ENCODE measurements at places on chromosomes 4 and X. TPM values are rescaled to one million over a fixed set of nuclear protein-coding genes. Genes with fewer than 3 reads are reported as not detected.

The INTU gene
- total RNA-seq = 18.5 TPM

- DNase-seq = no peak
Measured at GRCh38 chrX:10208281-10208856, 51.6 kb downstream of the CLCN4 start.

DNA sequence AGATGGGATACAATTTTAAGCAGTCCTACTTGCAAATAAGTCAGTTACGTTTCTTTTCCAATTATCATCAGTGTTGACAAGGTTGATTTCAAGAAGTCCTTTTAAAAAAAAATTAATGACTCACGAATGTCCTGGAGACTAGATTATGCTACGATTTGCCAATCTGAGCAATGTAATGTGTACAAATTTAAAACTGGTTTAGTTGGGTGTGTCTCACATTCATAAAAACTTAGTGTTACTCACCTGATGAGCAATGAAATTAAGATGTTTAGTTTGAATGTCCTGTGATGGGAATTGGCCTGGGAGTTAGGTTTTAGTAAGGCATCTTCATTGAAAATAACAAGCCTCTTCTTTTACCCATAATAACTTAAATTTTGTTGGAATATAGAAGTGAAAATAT is 136.7 kb upstream of the POF1B start:
- no peak for DNase-seq

DNA sequence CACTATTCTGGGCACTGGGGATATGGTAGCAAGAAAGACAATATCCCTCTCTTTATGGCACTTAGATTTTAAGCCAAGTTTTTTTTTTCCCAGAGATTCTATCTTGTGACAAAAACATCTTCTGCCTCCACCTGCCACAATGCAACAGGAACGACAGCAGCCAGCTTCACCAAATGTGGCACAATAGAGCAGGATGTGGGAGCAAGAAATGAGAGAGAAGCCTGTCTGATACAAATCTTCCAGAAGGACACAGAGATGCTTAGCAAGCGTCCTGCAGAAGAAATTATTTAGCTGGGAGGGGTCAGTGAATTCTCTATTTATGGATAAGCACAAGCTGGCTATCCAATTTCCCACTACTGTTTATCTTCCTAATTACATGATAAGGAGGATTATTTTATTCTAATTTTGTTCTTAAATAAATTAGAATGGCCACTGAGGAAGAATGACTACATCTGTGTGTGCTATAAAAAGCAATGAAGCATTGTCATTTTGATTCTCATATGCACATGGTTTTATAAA is 27.1 kb upstream of the ZNF330 start:
- DNase-seq = no peak

The CT45A2 gene
- total RNA-seq = not detected

GRCh38 chrX:120604361-120604782 is 471 bp downstream of the MCTS1 start:
- no peak for DNase-seq

DNA sequence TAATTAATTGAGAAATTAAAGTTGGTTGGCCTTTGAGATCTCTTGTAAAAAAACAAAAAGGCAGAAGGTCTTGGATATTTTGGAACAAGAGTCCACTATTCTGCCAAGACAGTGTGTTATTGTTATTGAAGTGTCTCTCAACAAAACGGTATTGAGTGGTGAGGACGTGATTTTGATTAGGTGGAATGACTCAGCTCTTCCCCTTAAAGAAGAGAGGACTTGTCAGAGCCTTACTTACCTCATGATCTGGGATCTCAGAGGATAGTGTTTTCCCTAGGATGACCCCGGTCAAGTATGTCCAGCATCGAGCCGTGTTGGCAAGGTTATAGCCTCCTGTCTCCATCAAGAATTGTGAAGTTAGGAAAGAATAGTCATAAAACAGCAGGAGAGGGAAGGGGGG is 110.9 kb downstream of the HDAC8 start:
- no peak for DNase-seq

DNA sequence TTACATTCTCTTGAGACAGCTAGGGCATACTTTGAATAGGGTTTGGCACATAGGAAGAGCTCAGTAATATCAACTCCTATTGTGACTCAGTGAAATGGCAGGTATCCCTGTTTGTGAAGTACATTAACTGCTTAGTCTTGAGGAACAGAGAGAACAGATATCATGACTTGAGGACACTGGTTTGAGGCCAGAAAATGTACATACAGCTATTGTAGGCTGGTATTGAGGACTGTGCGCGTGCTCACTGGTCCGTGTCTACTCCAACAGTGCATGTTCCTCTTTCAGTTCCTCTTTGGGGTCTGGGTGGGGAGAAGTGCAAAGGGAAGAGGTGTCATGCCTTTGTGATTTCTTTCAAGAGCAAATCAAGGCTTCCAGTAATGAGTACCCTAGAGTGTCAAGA is 34.6 kb upstream of the TBC1D9 start:
- no peak for DNase-seq

The C4orf50 gene
- total RNA-seq = 0.02 TPM

GRCh38 chr4:120874792-120875774 is 47.4 kb downstream of the PRDM5 start:
- DNase-seq = no peak

The FGA gene
- total RNA-seq = not detected

All from neural crest cell (in vitro differentiated cells).